ENCODE measurements at places on chromosomes 12 and 14.

GRCh38 chr12:28966046-28966780 lies 182.9 kb upstream of the FAR2 start:
- peak; percentile 1 for DNase-seq

DNA sequence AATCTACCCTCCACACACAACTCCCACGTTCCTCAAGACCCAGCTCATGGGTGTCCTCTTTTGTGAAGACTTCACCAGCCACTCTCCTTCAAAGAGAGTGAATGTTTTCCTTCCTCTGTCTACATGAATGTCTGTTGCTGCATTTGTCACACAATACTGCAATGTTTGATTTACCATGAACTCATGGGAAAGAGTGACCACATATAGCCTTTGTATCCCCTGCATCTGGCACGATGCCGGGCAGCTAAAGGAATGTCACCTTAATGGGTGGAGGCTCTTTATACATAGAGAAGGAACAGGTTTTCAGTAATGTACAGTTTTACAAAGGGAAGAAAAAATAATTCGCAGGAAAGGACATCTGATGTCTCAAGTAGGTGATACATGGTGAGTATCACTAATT lies 12.1 kb upstream of the BCDIN3D start:
- DNase-seq, result no peak

GRCh38 chr12:6688543-6688998 lies 604 bp downstream of the ZNF384 start:
- DNase-seq, result no peak

DNA sequence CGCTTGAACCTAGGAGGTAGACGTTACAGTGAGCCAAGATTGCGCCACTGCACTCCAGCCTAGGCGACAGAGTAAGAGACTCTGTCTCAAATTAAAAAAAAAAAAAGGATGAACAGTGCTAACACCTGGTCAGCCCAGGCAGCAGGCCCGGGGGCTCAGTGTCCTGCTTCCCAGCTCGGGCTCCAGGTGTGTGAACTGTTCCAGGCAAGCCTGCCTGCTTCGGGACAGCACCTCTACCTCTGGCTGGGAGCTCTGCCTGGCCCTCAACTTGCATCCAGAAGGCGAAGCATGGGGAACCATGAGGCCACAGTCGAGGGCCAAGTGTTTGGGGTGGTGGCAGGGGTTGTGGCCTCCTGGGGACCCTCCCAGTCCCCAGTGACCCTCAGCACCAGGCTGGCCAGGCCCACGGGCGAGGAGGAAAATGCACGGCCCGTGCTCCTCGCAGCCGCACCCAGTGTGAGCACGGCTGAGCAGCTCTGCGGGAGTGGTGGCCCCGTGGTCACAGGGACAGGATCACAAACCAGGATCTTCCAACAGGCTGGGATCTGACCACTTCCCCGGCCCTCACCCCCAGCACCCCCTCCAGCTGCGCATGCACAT lies 15.5 kb downstream of the CDCA4 start:
- DNase-seq, result no peak

GRCh38 chr12:107564946-107565345 lies 120.7 kb upstream of the PWP1 start:
- no peak for DNase-seq

DNA sequence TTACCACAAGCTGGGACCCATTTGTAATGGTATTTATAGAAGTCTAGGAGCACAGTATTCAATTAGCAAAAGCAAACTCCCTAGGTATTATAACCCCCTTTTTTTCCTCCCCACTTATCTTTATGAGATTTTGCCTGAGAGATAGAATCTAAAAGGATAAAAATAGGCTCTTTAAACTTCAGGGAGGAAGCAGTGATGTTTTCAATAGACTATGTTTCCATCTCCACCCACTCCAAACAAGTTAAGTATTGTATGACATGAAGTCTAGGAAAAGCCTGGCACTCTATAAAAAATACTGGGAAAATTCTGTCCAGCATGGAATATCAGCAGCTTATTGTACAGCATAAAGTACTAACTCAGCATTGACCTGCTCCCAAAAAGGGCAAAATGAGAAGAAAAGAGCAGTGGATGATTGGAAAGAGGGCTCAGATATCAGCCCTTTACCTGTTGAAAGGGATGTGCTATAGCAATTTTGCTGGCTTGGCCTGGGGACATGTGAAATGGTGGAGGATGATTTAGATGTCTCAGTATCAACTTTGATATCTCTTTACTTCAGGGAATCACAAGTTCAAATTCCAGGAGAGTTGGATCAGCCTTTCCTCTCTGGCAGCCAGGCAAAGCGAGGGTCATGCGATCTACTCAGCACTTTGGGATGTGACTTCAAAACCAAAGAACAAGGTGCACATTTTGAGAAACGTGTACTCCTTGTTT lies 72.4 kb downstream of the IGF1 start:
- no peak for DNase-seq

DNA sequence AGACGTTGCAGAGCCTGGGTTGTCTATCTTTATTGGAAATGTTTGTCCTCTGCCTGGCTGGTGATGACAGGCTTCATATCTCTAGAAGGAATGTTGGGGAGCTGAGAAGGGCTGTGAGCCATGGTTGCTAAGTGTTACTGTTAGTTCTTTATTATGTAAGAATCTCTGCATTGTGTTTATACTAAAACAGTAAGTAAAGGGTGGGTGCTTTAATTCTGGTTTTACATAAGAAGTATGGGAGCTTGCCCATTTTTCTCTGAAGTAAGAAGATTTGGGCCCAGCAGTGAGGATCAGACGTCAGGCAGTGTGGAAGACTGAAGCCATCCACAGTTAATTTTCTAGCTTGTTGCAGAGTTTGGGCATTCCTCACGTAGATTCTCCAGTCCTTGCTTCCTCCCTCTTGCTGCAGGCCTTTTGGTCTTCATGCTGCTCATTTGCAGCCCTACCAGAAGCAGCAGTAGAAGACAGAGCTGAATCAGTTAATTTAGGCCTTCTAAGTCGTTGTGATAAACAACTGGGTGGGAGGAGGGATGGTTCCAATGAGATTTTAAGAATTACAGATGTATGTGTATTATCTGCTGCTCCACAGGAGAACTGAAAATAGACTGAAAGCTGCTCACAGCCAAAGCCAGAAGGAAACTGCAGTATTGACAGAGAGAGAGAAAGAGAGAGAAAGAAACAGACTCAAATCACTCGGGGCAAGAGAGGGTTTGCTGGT lies 21.4 kb downstream of the WNT5B start:
- no peak for DNase-seq

DNA sequence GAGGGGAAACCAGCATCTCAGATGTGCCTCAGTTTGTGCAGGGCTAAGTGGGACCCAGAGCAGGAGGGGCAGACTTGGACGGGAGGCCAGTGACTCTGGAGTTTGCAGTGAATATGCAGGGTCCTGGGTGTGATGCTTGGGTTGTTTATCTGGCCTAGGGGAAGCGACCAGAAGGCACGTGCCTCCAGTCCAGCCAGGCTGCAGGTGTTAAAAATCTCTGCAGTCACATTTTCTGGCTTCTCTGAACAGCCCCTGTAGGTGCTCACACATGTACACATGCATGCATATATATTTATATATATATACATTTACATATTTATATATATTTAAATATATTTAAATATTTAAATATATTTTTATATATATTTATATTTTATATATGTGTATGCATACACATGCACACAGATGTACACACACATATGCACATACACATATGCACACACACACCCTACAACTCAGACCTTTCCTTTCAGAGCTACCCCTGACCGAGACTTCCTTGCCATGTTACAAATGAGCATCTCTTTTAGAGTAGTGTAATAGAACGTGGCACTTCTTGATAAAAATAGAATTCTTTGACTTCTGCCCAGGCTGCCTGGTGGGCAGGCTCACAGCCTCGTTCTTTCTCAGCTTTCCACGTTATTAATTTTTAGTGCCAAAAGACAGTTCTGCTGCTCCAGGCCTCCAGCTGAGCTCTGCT lies 26.8 kb upstream of the TCL1B start:
- DNase-seq, result no peak

DNA sequence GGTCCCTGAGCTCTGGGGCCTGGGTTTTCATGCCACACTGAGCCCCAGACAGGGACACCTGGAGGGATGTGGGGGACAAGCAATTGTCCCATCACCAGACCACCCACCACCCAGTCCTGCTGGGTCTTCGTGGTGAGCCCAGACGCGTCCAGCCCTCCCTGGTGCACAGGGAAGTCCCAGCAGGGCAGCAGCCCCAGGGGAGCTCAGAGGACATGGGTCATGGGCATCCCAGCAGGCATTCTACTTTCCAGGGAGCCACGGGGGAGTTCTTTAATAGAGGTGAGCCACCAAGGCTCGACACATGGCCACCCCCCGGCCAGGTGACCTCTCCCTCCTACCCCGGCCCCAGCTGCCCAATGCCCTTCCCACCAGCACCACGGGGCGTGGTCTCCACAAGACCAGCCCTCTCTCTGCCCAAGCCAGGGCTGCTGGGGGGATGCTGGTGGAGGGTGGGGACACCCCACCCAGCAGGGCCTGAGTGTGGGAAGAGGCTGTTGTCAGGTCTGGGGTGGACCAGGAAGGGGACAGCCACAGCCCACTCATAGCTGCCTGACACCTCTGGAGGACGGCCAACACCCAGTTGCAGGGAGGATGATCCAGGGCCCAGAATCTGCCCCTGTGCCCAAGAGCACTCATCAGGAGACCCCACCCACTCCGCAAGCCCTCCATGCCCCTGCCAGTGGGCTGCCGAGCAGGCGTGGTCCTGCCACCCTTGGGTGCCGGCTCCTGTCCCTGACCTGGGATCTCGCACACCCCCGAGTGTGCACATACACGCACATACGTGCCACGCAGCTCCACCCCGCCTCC lies 14.1 kb downstream of the AKT1 start:
- DNase-seq, result no peak

GRCh38 chr14:74846968-74847665 lies 28.8 kb downstream of the PROX2 start:
- DNase-seq, result no peak

- no peak for DNase-seq
Observed at GRCh38 chr14:95211721-95212504, 54.6 kb upstream of the DICER1 start.

- DNase-seq, result no peak
Observed at GRCh38 chr14:90655829-90656228, 160.4 kb downstream of the TTC7B start.

GRCh38 chr12:13256692-13257045 lies 60.1 kb downstream of the EMP1 start:
- no peak for DNase-seq

- no peak for DNase-seq
Observed at GRCh38 chr14:105445290-105445689, 25.7 kb downstream of the MTA1 start.

DNA sequence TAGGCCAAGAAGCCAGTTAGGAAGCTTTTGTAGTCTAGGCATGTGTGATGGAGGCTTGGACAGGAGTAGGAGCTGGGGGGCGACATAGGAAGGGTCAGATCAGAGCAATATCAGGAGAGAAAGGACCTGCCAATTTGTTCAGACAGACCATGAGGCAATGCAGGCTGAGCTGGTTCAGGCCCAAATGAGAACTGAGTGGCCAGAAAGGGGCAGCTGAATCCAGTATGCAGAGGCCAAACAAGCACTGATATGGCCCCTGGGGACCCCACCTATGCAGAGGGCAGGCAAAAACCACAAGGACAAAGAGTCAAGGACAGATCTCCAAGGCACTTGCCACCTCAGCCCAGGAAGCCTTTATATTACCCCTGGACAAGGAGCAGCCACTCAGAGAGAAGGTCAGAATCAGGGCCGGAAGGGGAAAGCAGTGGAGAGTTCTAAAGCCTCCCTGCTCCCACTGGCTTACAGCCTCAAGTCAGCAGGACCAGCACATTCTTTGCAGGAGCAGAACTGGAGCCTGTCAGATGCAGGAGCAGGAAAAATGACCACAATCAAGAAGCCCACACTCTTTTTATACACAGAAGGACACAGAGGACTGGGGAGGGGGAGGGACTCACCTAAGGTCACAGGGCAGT lies 37.2 kb downstream of the CLMN start:
- DNase-seq, result no peak

- DNase-seq, result no peak
Observed at GRCh38 chr12:92046557-92047392, 98.9 kb downstream of the BTG1 start.

DNA sequence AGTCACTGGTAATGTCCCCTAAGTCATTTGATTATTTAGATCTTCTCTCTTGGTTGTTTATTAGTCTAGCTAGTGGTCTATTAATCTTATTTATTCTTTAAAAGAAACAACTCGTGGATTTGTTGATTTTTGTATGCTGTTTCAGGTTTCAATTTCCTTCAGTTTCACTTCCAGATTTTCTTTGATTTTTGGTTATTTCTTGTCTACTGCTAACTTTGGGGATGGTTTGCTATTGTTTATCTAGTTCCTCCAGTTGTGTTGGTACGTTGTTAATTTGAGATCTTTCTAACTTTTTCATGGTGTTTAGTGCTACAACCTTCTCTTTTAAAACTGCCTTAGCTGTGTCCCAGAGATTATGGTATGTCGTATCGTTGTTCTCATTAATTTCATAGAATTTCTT lies 18.5 kb upstream of the CD69 start:
- no peak for DNase-seq

DNA sequence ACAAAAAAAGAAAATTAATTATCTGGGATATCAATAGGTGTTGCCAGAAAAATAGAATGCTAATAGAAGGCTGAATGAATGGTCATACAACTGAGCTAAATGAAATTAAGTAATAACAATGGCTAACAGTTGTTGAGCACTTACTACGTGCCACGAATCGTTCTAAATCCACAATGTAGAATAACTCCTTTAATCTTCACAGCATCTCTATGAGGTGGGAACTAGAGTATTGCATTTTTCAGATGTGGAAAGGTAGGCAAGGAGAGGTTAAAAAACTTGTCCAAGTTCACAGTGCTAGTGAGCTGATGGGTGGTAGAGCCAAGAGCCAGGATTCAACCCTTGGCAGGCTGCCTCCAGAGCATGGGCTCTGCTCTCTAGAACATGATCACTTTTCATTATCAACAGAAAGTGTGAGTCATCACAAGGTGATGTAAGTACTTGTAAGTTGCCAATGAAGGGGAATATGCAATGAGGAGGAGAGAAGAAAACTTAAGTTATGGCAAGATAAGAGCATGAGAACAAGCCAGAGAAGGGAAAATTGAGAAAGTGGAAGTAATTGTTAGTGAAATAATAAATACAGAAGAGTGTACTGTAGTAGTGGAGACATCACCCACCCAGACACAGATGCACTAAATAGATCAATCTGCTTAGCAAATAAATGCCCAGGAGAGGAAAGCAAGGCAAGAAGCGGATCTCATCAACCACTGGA lies 122.1 kb downstream of the PRKD1 start:
- peak; percentile 11 for DNase-seq

DNA sequence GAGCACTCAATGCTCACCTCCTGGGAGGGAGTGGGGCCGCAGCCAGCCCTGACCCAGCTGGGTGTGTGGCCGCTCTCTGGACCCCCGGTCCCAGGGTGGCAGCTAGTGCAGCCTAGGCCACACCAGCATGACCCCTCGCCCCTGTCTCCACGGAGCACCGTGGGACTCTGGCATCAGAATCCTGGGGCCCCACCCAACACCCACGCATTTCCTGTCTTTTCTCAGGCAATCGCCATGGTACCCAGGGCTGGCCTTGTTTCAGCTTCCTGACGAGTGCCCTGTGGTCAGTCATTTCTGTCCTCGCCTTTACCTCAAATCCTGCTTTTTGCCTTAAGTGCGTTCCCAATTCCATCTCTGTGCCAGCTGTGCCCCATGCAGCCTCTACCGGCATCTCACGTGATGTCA lies 15.9 kb downstream of the PACS2 start:
- no peak for DNase-seq

GRCh38 chr12:121184984-121185889 lies 24.7 kb upstream of the P2RX4 start:
- no peak for DNase-seq

GRCh38 chr12:99170461-99170860 lies 477.1 kb upstream of the GARIN6 start:
- DNase-seq, result no peak
